ENCODE measurements at places on chromosomes 2 and 18.

- no peak for DNase-seq
These were observed 78.0 kb upstream of the RPL31 start for GRCh38 chr2:100924122-100924519.

DNA sequence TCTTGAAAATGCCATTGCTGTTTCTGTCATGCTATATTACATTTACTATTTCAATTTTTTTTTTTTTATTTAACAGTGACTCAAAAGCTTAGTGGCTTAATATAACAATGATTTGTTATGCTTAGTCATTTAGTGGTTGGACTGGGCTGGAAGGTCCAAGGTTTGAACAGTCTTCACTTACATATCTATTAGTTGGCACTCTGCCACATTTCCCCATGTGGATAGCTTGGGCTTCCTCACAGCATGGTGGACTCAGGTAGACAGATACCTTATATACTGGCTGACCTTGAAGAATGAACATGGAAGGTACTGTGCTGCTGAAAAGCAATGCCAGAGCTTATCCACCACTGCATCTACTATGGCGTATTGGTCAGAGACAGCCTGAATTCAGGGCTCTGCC lies 909.5 kb upstream of the SOX11 start:
- DNase-seq: no peak

- DNase-seq: no peak
These were observed 7.1 kb downstream of the FBXO15 start for GRCh38 chr18:74140582-74140981.

- DNase-seq: no peak
These were observed 30.5 kb downstream of the FOSL2 start for GRCh38 chr2:28422908-28423741.

DNA sequence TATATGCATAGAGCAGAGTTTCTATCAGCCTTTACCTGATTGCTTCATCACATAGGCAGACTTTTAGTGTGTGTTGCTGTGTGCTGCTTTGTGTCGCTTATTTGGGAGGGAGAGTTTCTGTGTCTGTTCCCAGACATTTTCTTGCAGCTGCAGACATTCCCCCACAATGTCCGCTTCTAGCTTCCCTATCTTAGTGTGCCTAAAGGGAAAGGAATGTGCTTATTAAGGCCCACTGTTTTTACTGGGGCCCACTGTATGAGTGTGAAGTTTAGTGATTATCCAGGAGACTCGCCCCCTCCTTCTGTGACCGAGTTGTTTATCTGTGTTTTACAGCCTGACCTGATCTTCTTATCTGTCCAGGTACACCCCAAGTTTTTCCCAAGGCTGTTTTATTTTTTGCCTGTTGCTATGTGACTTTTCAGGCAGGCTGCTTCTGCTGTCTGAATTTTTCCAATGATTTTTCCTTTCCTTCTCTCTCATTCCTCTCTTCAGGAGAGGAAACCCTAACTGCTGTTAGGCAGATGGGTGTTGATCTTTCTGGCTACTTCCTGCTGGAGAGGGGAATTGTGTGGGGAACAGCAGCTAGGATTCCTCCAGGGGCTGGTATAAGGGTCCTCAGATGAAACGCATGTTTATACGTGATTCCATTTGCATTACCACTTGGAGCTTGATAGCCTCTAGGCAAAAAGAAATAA lies 47.6 kb downstream of the STK17B start:
- DNase-seq: no peak

GRCh38 chr2:20629581-20630171 lies 21.2 kb downstream of the HS1BP3 start:
- DNase-seq: no peak

GRCh38 chr2:12169721-12170120 lies 423.3 kb downstream of the LPIN1 start:
- no peak for DNase-seq

DNA sequence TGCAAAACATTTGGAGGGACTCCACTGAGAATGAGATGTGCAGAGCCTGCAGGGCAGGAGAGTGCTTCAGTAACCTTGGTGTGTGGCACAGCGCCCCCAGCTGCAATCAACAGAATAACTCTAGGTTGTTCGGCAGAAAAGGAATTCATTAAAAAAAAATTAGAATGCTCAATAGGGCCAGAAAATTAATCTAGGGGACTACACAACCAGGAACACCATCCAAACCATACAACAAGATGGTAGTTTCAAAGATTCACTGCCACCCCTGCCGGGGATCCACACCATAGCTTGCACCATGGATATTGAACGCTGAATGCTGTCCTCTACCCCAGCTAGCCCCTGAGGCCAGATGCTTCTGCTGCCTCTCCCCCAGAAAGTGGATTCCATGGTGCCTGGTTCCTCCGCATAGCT lies 50.1 kb downstream of the THUMPD2 start:
- DNase-seq: peak; percentile 56

GRCh38 chr2:42342061-42342794 lies 18.8 kb downstream of the COX7A2L start:
- no peak for DNase-seq

DNA sequence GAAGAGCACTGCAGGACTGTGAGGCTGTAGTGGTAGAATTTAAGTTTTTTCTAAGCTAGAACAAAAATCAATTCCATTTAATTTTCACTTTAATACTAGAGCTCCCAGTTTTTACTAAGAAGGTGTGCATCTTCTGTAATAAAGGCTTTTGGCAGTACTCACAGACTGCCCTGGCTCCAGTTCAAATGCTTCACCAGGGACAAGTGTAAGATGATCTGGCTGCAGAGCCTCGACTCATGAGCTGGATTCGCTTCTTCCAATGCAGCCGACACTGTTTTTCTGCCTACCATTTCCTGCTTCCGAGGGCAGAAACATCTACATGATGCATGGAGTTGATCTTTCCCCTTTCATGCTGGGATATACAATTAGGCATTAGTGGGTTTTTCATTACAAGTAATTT lies 87.0 kb downstream of the FARSB start:
- no peak for DNase-seq

GRCh38 chr2:36356990-36357846 lies 1.6 kb downstream of the CRIM1 start:
- DNase-seq: no peak

GRCh38 chr18:26091047-26091630 lies 726 bp upstream of the SS18 start:
- peak; percentile 50 for DNase-seq

DNA sequence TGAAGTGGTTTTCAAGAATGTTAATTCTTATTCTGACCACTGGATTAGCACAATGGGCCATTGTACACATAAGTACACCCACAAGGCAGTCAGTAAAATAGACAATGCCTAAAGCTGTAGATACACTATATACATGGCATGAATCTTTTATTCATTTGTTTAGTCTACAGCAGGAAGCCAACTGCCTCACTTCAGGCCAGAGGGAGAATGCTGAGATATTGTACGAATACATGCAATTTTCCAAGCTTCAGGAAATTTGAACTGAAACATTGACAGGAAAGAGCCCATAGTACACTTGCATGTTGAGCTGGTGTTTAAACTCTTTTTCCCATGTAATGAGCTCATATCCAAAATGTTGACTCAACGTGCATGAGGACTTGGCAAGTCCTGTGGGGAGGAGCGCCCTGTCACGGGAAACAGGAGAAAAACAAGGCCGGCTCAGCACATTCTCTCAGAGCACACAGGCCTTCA lies 111.6 kb upstream of the CYP1B1 start:
- no peak for DNase-seq

DNA sequence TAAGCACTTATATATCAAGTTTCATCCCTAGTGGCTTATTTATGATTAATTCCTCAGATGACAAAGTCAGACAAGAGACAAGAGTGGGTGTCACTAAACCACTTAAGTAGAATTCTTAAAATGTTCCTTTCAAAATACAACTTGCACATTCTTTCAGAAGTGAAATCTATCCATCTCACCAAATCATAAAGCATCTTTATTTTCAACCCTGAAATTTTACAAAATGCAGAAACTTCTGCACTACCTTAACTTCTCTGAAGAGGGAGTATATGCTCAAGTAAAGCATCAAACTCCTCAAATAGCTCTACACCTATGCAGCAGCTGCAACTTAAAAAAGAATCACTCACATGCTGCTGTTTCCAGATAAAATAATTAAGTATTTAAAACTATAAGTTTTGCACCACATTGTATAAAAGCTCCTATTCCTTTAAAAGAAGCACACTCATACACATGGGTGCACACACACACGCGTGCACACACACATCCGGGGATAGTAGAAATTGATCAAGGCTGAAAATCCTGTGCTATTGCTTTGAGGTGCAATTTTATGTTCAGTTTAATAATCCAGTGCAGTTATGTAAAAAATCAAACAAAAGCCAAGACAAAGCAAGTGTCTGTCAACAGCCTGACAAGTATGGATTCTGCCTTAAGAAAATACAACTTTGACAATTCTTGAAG lies 244.5 kb downstream of the TCF4 start:
- DNase-seq: no peak

GRCh38 chr2:25711675-25712354 lies 38.4 kb upstream of the DTNB start:
- DNase-seq: no peak

GRCh38 chr18:3279201-3280185 lies 17.6 kb downstream of the MYL12B start:
- no peak for DNase-seq

DNA sequence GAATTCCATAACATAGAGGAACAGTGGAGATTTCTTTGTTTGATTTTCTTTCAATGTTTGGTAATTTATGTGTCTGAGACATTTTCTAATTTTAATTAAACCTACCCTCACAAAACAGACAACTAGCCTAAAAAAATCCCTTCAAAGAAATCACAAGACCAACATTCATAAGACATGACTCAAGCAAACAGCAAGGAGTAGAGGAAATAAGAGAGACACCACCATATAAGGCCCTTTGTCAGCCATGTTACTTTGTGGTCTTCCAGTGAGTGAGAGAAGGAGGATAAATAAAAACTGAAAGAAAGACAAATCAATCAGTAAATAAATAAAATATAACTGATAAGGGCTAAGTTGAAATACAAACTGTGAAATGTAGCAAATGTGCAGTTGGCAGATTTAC lies 830.8 kb upstream of the SLC39A10 start:
- DNase-seq: no peak

GRCh38 chr2:1493431-1494126 lies 80.3 kb downstream of the TPO start:
- no peak for DNase-seq

- no peak for DNase-seq
These were observed 111.1 kb downstream of the ACOXL start for GRCh38 chr2:110843496-110843895.

GRCh38 chr2:59080451-59081181 lies 839.5 kb upstream of the FANCL start:
- no peak for DNase-seq

GRCh38 chr2:28393114-28393836 lies 617 bp downstream of the FOSL2 start:
- no peak for DNase-seq

DNA sequence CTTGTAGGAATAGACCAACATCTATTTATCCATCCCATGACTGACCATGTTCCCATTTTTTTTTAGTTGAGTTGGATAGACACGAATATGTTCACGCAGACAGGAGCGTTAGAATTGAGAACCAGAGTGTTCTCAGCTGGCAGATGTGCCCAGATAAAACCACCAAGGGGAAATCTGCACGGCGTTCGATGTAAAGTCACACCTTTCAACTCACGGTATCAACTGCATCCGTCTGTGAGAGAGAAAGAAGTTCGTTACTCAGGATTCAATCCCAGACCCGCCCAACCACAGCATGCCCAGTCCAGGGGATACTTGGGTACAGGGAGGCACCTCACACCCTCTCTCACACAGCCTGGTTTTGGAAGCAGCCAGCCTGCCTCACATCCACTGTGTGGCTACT lies 26.1 kb downstream of the MAL start:
- DNase-seq: no peak

GRCh38 chr2:9424447-9425164 lies 1.2 kb downstream of the CPSF3 start:
- DNase-seq: no peak

GRCh38 chr2:206978746-206979145 lies 39.4 kb downstream of the CPO start:
- DNase-seq: no peak

DNA sequence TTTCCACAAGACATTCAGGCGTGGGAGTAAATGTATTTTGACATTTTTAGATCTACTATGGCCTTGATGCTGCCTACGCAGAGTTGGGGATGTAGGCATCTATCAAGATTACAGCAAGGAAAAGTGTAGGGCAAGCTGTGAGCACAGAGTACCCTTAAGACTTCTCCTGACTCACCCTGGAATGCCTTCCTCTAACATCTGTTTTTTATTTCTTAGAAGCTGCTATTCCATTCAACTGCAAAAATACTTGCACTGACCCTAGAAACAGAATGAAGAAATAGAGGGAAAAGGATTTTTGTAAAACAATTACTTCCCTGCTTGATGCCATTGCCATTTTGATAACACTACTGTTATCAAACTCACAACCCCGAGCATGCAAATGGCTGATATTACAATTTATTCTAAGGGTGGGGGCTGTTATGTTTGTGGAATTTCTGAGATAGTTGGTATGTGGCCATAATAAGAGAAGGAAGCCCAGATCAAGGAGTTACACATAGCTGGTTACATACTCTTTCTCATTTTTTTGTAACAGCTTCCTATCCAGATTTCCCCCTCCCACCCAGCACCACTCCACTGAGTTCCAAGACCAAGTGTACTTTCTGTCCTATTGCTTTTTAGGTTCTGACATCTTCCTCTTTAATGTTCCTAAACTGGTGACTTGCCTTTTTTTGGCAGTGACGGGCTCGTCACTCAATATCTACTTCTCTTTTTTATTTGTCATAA lies 6.0 kb upstream of the ROCK1 start:
- no peak for DNase-seq

DNA sequence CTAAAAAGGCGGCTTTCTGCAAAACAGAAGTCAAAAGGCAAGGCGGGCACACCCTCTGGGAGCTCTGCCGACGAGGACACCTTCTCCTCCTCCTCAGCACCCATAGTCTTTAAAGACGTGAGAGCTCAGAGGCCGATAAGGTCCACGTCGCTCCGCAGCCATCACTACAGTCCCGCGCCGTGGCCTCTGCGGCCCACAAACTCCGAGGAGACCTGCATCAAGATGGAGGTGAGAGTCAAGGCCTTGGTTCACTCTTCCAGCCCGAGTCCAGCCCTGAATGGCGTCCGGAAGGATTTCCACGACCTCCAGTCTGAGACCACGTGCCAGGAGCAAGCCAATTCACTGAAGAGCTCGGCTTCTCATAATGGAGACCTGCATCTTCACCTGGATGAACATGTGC lies 36.1 kb downstream of the SOCS6 start:
- DNase-seq: no peak

DNA sequence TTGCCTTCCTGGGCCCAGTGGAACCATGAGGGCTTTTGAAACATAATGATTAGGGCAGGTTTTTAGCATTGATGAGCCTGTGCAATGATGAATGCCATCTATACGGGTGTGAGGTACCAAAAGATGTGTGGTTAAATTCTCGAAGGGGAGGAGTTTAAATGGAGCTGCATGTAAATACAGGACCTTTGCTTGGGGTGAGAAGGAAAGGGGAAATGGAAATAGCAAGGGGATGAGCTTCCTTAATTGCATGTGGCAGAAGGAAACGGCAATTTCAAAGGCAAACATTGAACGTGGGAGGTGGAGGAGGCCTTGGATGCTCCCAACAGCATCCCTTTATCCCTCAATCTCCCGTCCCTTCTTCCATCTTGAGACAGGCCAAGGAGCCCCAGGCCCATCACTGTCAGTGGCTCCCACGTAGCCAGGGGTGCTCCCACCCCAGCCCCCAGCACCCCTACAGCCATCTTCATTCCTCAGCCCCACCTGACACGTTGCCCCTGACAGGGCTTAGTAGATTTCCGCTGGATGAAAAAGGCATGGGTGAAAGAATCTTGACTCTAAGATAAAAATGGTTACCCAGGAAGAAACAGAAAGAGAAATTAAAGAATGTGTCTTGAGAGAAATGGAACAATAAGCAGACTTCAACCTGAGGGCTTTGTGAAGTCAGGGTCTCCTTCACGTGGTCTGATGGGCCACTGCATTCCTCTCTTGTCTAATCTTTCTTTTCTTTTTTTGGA lies 32.5 kb downstream of the INPP5D start:
- DNase-seq: no peak

Data from A549 (cell line).